ENCODE measurements at places on chromosomes 7 and 10.

- no peak for DNase-seq
These were observed 3.8 kb downstream of the SFXN2 start for GRCh38 chr10:102718220-102718619.

DNA sequence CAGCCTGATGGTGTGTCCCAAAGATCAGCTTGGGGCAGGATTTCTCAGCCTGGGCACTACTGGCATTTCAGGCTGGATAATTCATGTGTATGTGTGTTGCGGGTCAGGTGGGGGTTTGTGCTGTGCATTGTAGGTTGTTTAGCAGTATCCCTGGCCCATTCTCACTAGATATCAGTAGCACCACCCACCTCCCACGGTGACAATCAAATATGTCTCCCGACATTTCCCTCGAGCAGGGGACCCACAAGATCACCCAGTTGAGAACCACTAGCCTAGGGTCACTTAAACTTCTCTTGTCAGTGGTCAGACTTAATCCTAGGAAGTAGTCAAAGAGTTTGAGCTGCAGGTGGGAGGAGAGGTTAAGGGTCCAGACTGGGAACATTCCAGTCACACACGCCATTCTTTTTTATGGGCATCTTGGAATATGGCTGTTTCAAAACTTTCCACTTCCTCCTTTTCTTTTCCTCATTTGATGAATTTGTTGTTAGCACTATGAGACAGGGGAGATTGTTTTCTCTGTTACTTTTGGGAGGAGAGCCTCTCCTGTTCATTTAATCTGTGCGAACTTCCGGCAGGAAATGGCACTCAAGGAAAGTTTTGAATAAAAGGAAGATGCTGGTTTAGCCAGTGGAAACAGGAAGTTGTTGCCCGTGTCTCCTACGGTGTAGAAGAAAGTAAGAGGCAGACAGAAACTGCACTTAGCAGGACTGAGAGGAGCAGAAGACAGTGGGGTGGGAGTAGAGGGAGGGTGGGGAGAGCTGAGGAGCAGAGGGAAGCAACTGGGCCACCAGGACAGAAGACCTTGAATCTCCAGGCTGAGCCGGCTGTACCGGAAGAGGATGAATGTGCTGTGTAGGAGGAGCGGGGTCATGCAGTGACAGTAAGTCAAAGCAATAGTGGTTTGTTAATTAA, 17.6 kb upstream of the EXOC6 start:
- DNase-seq, result no peak

- DNase-seq, result no peak
These were observed 151.2 kb downstream of the GRK5 start for GRCh38 chr10:119358567-119358966.

- peak; percentile 11 for DNase-seq
These were observed 41.3 kb upstream of the SRPK2 start for GRCh38 chr7:105429746-105430612.

GRCh38 chr10:19892270-19892669, 76.0 kb downstream of the PLXDC2 start:
- no peak for DNase-seq

DNA sequence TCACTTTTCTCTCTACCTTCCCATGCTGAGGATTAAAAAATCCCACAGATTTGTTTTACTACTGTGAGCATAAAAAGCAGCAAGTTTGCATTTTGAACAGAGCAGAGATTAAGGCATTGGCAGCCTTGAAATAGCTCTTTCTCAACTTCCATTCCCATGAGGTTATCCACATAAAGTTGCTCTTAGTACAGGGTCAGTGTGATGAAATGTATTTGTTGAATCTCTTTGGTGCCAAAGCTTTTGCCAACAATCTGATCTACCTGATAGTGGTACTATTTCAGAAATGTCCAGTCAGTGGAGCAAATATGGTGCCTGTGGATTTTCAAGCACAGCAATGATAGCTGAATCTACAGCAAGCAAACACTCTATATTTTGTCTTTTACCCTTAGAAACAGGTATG, 254.8 kb downstream of the INHBA start:
- DNase-seq, result no peak

DNA sequence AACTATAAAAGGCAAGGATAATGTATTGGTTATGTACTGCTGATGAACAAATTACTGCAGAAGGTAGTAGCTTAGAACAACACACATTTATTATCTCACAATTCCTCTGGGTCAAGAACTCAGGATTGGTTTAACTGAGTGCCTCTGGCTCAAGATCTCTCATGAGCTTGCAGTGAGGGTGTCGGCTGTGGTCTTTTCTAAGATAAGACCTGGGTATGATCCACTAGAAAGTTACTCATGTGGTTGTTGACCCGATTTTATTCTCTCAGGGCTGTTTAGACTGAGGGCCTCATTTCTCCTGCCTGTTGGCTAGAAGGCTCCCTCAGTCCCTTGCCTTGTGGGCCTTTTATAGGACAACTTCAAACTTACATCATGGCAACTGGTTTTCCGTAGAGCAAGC, 86.7 kb downstream of the VWDE start:
- DNase-seq, result no peak

DNA sequence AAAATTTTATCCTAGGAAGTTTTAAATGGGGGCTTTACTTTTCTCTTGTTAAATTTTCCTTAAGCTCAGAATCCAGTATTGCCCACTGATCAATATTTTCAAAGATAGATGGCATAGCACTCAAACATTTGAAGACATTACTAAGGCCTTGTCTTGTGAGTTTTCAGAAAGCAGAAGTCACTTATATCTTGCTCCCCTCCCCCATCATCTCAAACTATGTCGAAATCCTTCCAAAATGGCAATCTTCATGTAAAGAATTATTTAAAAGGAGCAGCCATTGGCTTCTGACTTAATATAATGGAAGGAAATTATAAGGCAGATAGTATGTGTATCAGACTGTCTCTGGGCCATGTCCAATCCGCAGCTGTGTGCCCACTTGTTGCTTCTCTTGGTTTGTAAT, 553.5 kb upstream of the C7orf33 start:
- DNase-seq, result no peak

- no peak for DNase-seq
These were observed 56.0 kb upstream of the BAIAP2L1 start for GRCh38 chr7:98456866-98457265.

- no peak for DNase-seq
These were observed 43.1 kb downstream of the MINPP1 start for GRCh38 chr10:87547734-87548311.

GRCh38 chr10:15336211-15336610, 34.9 kb downstream of the FAM171A1 start:
- DNase-seq, result no peak

DNA sequence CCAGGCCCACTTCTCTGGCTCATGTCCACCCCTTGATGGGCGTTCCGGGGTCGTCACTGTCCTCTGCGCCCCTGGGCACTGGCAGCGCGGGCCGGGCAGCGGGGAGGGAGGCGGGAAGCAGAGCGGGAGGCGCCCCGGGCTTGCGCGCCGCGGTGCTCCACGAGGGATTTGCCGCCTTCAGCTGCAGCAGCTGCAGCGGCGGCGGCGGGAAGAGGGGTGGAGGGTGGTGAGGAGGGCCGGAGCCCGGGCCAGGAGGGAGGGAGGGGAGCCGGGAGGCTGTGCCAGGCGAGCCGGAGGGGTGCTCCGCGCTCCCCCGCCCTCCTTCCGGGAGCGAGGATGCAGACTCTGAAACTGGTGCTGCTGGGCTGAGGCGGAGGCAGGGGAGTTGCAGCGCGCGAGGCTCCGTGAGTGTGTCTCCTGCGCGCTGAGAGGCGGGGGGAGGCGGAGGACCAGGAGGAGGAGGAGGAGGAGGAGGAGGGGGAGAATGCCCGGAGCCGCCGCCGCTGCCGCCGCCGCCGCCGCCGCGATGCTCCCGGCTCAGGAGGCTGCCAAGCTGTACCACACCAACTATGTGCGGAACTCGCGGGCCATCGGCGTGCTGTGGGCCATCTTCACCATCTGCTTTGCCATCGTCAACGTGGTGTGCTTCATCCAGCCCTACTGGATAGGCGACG, at the start of gene LHFPL3:
LHFPL3 (plus strand) TSS at position 308 of the 674 bp plus-strand sequence.
- no peak for DNase-seq

- DNase-seq, result peak; percentile 94
These were observed 26.4 kb downstream of the CDK6 start for GRCh38 chr7:92809760-92810573.

DNA sequence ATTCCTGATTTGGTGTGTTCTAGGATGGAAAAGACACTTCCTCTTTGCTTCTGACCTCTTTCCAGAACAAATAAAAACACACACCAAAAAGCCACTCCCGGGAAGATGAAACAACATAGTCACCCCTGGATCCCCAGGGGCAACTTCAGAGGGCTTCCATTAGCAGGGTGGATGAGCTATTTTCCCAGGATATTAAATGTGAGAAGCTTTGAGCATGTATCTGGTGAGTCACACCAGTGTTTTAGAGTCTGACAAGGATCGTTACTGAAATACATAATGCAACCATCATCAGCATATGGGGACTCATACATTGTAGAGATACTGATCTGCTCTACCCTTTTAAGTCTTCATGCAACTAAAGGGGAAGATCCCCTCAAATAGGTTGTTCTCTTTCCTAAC, 115.5 kb upstream of the ZNF438 start:
- no peak for DNase-seq

DNA sequence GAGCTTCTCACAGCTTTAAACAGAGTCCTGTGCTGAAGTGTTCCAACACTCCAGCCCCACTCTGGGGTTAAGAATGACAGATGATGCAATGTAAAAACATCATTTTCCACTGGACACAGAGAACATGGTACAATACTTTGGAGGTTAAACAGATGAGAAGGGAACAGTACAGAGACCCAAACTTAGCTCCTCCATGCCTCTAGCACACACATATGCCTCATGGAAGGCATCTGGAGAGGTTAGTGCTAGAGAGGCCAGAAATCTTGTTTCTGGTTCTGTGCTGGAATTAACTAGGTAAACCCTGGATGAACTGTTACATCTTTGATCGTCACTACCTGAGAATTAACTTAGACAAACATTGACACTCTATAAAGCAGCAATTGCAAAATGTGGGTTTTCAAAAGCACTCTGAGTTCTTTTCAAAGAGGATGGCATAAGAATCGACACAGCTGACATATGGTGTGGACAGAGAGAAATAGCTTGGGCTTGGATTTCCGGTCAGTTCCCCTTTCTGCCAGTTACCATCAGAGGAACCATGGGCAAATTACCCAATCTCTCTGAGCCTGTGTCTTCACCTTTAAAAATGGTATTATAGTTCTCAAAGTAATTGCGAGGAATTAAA, 81.9 kb downstream of the KCNMA1 start:
- DNase-seq, result no peak

DNA sequence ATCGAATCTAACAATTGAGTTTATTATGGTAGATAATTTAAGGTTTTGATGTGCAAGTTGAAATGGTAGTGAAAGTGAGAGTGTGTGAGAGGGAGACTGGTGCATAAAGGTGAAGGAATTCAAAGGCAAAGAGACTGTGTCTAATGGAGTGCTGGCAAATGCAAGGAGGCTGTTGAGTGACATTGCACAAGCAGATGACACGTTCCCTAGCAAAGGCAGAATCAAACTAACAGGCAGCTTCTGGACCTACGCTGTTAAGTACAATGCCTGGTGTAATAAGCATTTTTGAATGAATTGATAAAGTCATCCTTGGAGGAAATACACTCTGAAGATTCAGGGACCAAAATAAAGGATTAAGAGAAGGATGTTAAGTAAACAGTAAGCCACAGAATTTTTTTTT, 11.7 kb upstream of the GPR141 start:
- no peak for DNase-seq

- DNase-seq, result no peak
These were observed 59.6 kb upstream of the AKR1E2 start for GRCh38 chr10:4766454-4766853.

GRCh38 chr7:19939746-19940145, 166.3 kb upstream of the TMEM196 start:
- peak; percentile 62 for DNase-seq

Data from SW 1271 (cell line).